ENCODE measurements at places on chromosomes 1 and 21.

DNA sequence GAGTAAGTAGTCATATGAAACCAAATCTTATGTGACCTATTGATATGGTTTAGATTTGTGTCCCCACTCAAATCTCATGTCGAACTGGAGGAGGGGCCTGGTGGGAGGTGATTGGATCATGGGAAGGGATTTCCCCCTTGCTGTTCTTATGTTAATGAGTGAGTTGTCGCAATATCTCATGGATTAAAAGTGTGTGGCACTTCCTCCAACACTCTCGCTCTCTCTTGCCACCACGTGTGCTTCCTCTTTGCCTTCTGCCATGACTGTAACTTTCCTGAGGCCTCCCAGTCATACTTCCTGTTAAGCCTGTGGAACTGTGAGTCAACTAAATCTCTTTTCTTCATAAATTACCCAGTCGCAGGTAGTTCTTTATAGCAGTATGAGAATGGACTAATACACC lies 241.2 kb downstream of the RGS7 start:
- DNase-seq: no peak

DNA sequence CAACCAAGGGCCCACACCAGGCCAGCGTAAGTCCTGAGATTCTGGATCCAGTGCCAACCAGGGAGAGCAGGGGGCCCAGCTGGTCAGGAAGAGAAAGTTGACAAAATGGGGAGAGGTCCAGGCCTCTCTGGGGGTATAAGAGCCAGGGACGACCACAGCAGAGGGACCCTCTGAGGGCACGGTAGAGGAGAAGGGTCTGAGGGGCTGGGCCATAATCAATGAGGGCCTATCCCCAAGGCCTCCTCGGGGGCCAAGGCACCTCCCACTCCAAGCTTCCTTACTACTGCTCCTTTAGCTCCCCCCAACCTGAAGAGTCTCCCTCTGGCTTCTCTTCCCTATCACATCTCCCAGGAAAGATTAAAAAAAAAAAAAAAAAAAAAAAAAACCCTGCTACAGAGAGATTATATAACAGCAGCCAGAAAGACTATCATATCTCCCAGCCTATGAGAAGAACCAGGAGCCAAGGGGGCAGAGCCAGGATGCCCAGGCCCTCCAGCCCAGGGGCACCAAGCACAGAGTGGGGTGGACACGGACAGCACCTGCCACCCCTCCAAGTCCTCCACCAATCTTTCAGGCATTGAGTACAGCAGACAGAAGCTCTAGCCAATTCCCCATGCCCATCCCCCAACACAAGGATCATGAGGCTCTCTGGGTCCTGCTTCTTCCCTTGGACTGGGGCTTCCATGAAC lies 2.7 kb downstream of the MEF2D start:
- DNase-seq: no peak

DNA sequence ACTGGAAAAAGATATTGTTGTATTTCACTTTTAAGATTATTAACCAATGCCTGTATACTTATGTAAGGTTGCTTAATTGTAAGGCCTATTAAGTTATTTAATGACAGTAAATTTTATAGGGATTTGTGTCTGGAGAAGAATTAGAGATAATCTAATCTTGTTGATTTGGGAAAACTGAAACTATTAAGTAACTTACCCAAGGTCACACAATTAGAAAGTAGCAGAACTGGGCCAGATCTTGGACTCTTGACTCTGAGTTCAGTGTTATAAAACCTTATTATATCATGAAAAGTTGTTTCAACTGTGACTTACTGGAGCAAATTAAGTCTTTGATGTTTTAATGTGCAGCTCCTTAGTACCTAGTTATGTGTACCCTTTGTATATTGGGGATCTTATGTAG lies 38.5 kb downstream of the CAMTA1 start:
- no peak for DNase-seq

GRCh38 chr1:10687251-10687651 lies 109.2 kb downstream of the CASZ1 start:
- DNase-seq: no peak

- no peak for DNase-seq
Observed at GRCh38 chr1:48603222-48603621, 131.2 kb upstream of the SPATA6 start.
